Activated T-helper 2 cell treated with anti-CD3 and anti-CD28 coated beads, Interferon-gamma antibody, Interleukin-2, Interleukin-4, amounts not matched to agents 10 μg/mL and 5 μg/mL and 100 μg/mL, durations not matched to agents 14 hours and 24 hours and 36 hours (primary cell): ENCODE measurements at places on chromosomes 3 and 15.

GRCh38 chr3:44021651-44022594, 219.8 kb upstream of the TOPAZ1 start:
- DNase-seq = no peak

DNA sequence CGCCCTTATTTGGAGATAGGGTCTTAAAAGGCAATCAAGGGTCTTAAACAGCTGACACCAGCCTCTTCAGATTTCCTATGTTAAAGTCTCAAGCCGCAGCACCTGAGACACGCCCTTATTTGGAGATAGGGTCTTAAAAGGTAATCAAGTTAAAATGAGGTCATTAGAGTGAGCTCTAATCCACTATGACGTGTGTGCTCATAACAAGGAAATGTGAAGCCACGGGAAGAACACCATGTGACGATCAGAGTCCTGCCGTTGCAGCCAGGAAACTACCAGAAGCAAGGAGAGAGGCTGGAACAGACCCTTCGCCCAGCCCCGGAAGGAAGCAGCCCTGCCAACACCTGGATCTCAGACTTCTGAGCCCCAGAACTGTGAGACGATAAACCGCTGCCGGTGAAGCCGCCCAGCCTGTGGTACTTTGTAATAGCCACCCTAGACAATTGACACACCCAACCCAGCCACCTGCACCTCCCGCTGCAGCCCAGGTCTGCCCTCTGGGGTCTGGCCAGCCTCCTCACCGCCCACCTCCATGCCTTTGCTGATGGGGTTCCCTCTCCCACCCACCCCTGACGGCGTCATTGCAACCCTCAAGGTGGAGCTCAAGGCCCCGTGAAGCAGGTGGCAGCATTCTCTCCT, 137.9 kb downstream of the MEGF11 start:
- no peak for DNase-seq

- no peak for DNase-seq
These were observed 30.1 kb downstream of the KBTBD8 start for GRCh38 chr3:67028001-67028784.

GRCh38 chr3:41260063-41260450, 60.8 kb downstream of the CTNNB1 start:
- no peak for DNase-seq
